Stimulated activated CD8-positive, alpha-beta memory T cell treated with anti-CD3 and anti-CD28 coated beads, Interleukin-7, amount 100 ng/mL, for 48 hours (primary cell): ENCODE measurements at places on chromosomes 4 and X.

GRCh38 chrX:110046001-110046400 lies 43.1 kb downstream of the TMEM164 start:
- DNase-seq: no peak

- no peak for DNase-seq
These were observed 231.9 kb upstream of the INTU start for GRCh38 chr4:127400731-127401346.

- peak; percentile 17 for DNase-seq
These were observed at the start of gene ARSD for GRCh38 chrX:2928583-2929434. TSS of gene ARSD (minus strand) at chrX:2929339. CDS start at chrX:2929275, 64 bp downstream.

DNA sequence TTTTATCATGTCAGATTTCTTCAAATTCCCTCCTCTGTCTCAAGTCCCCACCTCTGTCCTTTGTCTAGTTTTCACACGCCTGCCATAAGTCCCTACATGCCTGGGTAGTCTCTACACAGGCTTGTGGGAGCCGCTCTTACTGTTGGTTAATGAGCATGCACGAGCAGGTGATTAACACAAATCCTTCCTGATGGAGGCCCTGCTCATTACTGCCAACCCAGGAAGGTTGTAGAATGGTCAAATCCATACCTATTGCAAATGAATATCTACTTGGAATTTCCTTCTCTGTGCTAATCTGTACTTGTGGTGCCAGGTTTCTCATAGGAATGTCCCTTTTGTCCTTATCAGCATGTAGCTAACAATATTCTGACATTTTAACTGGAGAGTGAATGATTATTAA lies 208.4 kb upstream of the HDX start:
- no peak for DNase-seq

- no peak for DNase-seq
These were observed 8.7 kb upstream of the TIMP1 start for GRCh38 chrX:47573341-47574075.

- DNase-seq: no peak
These were observed 674.3 kb upstream of the MAGEB2 start for GRCh38 chrX:29541038-29541437.

- DNase-seq: no peak
These were observed 484.2 kb upstream of the BOD1L1 start for GRCh38 chr4:14111730-14112181.

DNA sequence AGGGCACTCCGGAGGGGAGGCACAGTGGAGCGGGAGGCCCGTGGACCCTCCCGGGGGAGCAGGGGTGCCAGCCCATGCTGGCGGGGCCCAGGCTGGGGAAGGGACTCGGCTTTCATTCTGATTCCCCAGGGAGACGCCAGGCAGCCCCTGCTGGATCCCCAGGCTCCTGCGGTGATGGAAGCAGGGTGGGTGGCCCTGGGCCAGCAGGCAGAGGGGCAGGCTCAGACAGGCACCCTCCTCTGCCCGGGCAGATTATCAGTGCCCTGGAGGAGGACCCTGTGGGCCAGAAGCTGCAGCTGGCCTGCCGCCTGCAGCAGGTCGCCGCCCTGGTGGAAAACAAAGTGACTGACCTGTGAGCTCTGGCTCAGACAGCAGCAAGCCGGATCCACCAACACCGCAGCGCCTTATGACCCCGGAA lies 2.1 kb upstream of the SRPK3 start:
- DNase-seq: no peak

- DNase-seq: peak; percentile 4
These were observed 160.2 kb downstream of the NHS start for GRCh38 chrX:17535229-17535628.

DNA sequence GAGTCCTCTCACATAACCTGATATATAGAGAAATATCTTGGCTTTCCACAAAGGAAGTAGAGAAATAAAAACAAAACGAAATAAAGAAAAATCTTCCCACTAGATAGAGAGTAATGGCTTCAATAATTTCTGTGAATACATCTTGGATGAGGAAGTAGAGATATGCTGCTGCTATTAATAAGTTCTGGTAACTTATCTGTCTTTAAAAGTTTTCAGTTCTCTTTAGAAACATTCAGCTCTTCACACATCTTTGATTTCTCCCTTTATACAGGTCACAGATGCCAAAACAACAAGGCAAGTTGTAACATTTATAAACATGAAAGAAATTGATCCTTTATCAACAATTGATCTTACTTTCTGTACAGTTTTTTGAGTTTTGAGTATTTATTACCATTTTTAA lies 615.8 kb downstream of the TRAM1L1 start:
- DNase-seq: no peak

DNA sequence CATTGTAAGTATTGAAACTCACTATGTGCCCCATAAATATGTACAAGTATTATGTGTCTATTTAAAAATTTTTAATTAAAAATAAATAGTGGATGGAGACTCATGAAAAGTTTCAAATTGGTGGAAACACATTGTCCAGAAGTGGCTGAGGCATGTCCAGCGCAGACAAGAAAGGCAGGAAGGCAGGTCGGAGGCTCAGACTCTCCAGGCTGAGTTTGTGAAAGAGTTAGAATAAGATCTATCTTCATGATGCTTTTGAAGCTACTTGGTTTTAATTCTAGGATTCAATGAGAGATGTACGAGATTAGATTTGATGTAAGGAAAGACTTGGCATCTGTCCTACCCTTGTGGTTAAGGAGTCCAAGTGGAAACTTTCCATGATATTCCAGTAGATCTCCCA lies 19.8 kb downstream of the PNMA6F start:
- no peak for DNase-seq

DNA sequence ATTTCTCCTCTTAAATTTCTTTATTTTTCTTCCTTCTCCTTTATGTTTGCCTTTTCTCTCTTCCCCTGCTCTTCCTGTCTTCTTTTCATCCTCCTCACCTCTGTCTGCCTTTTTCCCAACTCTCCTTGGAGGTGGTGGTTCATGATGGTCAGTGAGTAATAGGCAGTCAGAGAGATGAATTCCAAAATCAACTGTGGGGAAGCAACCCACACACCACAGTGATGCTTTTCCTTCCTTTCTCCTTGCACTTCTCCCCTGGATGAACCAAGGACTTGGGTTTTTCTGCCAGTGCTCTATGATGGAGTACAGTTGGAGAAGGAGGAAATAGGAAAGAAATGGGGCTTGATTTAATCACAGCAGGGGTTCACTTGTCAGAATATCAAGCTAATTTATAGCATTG lies 153.8 kb downstream of the DCK start:
- no peak for DNase-seq

DNA sequence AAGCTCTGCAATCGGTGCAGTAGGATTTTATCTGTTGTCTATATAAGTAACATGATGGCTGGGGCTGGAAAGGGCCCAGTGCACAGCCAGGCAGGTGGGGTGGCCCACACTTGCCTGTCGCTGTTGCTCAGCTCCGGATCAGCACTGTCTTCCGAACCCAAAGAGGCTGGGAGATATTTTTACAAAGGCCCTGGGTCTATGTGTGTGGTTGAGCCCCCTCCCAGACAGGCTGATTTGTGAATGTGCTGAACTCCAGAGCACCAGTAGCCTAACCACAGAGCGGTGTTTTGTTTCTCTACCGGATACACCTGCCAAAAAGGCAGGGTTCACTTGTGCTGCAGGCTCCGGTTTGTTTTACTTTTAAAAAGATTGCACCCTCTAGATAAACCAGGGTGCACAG lies 33.5 kb upstream of the CHRNA9 start:
- no peak for DNase-seq

DNA sequence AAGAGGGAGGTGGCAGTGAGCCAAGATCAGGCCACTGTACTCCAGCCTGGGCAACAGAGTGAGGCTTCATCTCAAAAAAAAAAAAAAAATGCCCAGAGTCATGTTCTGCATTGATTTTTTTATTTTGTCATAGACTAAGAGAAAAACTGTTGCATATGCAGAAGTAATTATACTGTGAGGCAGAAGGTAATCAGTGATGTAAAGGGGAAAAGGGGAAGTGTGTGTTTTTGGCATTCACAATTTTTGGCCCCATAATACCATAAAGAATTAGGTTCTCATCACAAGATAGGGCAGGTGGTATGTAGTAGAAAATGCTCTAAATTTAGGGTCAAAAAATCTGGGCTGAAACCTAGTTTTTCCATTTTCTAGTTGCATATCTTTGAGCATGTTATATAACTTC lies 47.3 kb upstream of the GAB1 start:
- no peak for DNase-seq

- peak; percentile 47 for DNase-seq
These were observed 9.6 kb upstream of the TMA16 start for GRCh38 chr4:163484906-163485305.

DNA sequence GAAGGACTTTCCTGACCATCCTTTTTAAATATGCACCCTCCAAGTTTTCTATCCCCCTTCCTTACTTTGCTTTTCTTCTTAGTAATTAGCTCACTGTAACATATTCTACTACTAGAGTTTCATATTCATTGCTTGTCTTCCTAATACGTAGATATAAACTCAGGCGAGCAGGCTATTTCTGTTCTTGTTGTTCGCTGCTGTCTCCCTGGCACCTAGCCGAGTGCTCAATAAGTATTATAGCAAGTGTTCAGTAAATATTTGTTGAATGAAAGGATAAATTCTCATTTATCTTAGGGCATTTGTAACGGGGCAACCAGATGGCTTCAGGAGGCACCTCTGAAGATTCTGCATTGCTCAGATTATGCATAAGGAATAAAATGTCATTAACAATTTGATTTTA lies 6.8 kb upstream of the RHOH start:
- DNase-seq: no peak

- DNase-seq: no peak
These were observed 93.8 kb downstream of the GPC4 start for GRCh38 chrX:133321451-133321850.

GRCh38 chrX:138771047-138771446 lies 59.5 kb upstream of the FGF13 start:
- DNase-seq: no peak

GRCh38 chr4:118557298-118557851 lies 127.8 kb upstream of the METTL14 start:
- DNase-seq: no peak

- no peak for DNase-seq
These were observed 274.3 kb downstream of the FRMPD4 start for GRCh38 chrX:12412561-12412960.

- no peak for DNase-seq
These were observed 80.9 kb downstream of the NKX6-1 start for GRCh38 chr4:84417997-84418709.

GRCh38 chr4:73822812-73823504 lies 13.5 kb upstream of the CXCL6 start:
- DNase-seq: no peak

GRCh38 chrX:86455495-86455894 lies 307.2 kb downstream of the DACH2 start:
- no peak for DNase-seq

GRCh38 chr4:55364691-55365344 lies 18.8 kb downstream of the SRD5A3 start:
- DNase-seq: no peak

GRCh38 chr4:14902342-14902741 lies 99.9 kb upstream of the CPEB2 start:
- DNase-seq: no peak

DNA sequence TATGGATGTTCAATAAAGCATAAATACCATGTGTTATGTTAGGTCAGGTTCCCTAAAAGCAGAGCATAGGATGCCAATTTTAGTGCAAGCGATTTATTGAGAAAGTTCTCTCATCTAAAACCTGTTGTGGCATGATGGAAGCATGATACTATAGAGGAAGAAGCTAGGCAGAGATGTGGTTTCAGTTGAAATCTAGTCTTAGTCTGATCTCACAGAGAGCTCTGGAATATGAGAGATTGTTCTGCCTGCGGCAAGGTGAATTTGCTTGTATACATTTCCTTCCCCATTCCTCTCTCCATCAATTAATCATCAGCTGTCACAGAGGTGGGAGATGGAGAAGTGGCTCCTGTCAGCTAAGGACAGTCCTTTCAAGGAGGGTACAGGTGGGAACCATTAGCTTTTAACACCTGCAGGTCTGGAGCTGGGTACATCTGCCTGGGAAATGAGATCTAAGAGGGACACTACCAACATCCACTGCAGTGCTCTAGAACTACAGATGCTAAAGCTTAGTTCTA lies 252.4 kb downstream of the CFAP299 start:
- no peak for DNase-seq

DNA sequence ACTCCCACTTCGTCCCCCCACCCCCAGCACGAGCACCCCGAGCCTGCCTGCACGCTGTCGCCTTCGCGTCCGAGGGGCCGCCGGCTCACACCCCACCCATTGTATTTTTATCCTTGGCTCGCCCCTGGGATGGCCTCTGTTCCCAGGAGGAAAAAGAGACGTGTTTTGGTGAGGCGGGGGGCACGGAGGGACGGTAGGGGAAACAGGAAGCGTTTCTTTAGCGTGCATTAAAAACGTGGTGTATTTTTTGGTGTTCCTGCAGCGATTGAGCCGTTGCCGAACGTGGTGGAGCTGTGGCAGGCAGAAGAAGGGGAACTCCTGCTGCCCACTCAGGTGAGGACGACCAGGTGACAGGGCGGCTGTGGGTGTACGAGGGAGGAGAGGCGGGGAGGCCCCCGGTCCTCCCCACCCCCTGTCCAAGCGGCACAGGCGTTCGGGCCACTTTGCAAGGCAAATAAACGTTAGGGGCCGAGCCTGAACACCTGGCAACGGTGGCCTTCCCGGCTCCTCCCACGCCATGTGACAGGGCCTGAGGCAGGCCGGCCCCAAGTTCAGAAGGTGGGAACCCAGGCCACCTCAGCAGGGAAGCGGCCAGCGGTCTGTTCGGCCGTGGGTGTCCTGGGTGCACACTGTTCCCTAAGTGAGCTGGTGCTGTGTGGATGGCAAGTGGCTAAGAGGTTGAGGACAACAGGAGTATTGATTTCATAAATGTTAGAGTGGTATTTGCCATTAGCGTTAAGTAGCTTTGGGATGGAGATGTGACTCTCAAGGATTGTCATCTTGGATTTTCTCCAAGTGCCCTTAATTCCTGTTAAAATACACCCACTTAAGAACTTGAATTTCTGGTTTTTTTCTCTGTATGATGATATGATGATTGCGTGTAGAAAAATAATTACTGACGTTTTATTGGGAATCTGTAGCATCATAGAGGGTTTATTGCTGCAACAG lies 1.1 kb downstream of the TMEM131L start:
- peak; percentile 21 for DNase-seq

GRCh38 chr4:76570141-76570973 lies 135.3 kb downstream of the SHROOM3 start:
- DNase-seq: no peak

DNA sequence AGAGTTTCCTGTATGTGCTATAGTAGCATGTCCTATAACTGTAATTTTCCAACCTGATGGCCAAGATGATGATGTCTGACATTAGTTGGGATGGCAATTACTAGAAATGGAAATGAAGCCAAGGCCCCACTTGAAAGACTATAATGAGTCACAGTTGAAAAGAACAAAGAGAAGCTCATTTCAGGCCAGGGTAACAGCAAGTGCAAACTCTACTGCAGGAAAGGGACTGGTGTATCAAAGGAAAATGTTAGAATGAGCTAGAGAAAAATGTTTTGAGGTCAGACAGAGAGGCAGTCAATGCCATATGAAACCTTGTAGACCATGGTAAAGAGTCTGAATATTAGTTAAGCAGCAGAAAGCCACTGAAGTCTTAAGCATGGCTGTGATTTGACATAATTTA lies 146.2 kb upstream of the SH3RF1 start:
- no peak for DNase-seq

- DNase-seq: no peak
These were observed 658 bp downstream of the ATP6AP2 start for GRCh38 chrX:40581336-40581920.
